Activated CD4-positive, alpha-beta T cell treated with anti-CD3 and anti-CD28 coated beads, Interleukin-2, amount 10 ng/mL, durations not matched to agents 24 days and 14 days (primary cell): ENCODE measurements at places on chromosomes 3 and 15. TPM values are rescaled to one million over a fixed set of nuclear protein-coding genes. Genes with fewer than 3 reads are reported as not detected.

- no peaks in the 10 kb centered on the region for H3K36me3 ChIP-seq
- H3K27me3 ChIP-seq = no peaks in the 10 kb centered on the region
- no peak overlapping the region for H3K4me3 ChIP-seq
- DNase-seq = no peak
- no peak overlapping the region for H3K27ac ChIP-seq
These were observed 55.1 kb upstream of the PLXNA1 start for GRCh38 chr3:126927846-126928245.

- H3K4me3 ChIP-seq = no peak overlapping the region
- H3K36me3 ChIP-seq = no peaks in the 10 kb centered on the region
- H3K27me3 ChIP-seq = peaks cover 6% of the 10 kb centered on the region
- no peak for DNase-seq
- H3K4me1 ChIP-seq = peaks cover 7% of the 10 kb centered on the region
These were observed 221.3 kb upstream of the LYSMD4 start for GRCh38 chr15:99954361-99955180.

CYP1A2 gene
- total RNA-seq = not detected in 2 replicates

DNA sequence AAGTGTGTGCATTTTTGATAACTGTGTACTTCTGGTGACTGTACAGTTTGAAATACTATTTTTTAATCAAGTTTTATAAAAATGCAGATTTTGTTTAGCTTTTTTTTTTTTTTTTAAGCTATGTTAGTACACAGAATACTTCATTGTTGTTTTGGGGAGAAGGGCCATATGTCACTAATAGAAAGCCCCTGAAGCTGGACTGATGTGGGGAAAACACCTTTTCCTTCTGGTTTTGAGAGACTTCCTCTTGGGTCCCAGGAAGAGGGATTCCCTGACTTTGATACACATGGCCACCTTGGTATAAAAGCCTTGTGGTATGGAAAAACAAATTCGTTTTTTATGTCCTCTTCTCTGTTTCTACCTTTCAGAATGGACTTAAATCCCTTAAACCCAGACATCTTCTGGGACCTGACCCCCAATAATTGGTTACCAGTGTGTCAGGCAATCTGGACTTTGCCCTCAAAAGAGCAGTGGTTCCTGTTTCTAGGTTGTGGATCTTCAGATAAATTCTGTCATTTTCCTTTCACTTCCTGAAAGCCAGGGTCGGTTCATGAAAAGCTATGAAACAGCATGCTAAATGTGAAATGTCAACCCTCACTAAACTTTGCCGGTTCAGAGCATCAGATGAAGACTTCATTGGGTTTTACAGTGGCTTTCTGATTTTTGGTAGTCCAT is 31.1 kb upstream of the BLOC1S6 start:
- peaks cover 36% of the 10 kb centered on the region for H3K27me3 ChIP-seq
- no peak overlapping the region for H3K4me3 ChIP-seq
- H3K36me3 ChIP-seq = no peaks in the 10 kb centered on the region
- DNase-seq = no peak

DNA sequence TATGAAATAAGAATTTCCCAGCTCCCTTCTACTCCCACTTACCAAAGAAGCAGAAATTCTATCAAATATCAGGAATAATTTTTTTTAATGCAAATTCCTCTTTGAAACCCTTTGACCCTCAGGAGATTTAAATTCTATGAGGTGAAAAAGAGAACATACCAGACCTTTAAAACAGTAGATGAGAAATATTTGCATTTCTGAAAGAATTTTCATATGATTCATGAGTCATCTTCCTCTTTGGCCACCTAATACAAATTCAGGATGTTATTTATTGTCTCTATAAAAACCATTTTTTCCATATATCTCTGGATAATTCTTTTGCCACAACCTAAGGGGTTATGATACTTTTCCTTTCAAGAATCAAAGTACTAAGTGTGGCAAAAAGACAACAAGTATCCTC is 67.3 kb upstream of the ST3GAL6 start:
- H3K4me3 ChIP-seq = no peak overlapping the region
- H3K27ac ChIP-seq = no peak overlapping the region
- no peaks in the 10 kb centered on the region for H3K4me1 ChIP-seq
- H3K36me3 ChIP-seq = no peaks in the 10 kb centered on the region
- DNase-seq = no peak

DNA sequence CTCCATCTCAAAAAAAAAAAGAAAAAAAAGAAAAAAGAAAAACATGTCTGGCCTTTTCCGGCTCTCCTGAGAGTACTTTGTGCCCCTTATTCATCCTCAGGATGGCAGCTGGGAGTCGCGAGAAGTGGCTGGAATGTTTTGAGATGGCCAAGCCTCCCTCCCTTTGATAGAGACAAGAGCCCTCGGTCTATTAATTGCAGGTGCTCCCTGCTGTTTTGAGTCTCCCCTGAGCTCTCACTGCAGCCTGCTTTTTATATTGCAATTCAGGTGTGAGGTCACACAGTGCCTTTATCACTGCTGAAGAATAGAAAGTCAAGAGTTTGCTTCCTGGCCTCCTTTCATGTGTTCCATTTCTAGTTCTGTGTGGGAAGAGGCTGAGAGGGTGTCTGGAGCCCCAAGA is 10.9 kb downstream of the CA12 start:
- H3K27me3 ChIP-seq = no peaks in the 10 kb centered on the region
- no peak overlapping the region for H3K4me3 ChIP-seq
- no peak for DNase-seq
- peaks cover 46% of the 10 kb centered on the region for H3K4me1 ChIP-seq
- no peak overlapping the region for H3K27ac ChIP-seq

GRCh38 chr3:16809482-16809881 is 75.3 kb upstream of the PLCL2 start:
- H3K27ac ChIP-seq = no peak overlapping the region
- DNase-seq = no peak
- peaks cover 30% of the 10 kb centered on the region for H3K27me3 ChIP-seq
- peaks cover 6% of the 10 kb centered on the region for H3K4me1 ChIP-seq

DNA sequence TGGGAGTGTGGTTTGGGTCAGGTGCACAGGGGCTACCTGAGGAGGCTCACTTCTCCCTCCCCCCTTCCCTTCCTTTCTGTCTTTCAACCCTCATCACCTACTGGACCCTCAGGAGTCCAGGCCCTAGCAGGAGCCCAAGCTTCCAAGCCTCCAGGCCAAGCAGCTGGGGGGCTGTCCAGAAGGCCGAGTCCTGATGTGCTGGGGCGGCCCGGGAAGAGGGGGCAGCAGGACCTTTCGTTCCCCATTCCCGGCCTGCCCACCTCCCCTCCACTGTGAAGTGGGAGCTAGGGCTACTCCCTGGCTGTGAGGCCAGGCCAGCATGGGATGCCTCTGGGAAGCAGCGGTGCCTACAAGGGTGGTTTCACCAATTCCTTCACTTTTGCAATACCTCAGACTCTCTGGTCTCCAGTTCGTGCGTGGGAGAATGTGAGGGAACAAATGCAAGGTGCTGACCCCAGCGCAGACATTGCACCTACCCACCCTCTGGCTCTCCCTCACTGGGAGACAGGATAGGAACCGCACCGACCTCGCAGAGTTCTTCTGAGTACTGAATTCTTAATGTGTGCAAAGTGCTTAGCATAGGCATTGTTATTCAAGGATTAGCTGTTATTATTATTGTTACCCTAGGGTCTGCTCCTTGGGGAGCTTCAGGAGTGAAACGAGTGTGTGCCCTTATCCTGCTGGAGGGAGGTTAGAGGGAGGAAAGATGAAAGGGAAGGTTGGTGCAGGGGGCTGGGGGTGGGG is 2.5 kb downstream of the EPHB3 start:
- H3K4me1 ChIP-seq = peaks cover 13% of the 10 kb centered on the region
- H3K36me3 ChIP-seq = no peaks in the 10 kb centered on the region
- no peak overlapping the region for H3K4me3 ChIP-seq
- H3K27me3 ChIP-seq = peaks cover 58% of the 10 kb centered on the region
- H3K27ac ChIP-seq = no peak overlapping the region

IGF2BP2 gene
- total RNA-seq = 0.64 and 0.89 TPM in 2 replicates

DNA sequence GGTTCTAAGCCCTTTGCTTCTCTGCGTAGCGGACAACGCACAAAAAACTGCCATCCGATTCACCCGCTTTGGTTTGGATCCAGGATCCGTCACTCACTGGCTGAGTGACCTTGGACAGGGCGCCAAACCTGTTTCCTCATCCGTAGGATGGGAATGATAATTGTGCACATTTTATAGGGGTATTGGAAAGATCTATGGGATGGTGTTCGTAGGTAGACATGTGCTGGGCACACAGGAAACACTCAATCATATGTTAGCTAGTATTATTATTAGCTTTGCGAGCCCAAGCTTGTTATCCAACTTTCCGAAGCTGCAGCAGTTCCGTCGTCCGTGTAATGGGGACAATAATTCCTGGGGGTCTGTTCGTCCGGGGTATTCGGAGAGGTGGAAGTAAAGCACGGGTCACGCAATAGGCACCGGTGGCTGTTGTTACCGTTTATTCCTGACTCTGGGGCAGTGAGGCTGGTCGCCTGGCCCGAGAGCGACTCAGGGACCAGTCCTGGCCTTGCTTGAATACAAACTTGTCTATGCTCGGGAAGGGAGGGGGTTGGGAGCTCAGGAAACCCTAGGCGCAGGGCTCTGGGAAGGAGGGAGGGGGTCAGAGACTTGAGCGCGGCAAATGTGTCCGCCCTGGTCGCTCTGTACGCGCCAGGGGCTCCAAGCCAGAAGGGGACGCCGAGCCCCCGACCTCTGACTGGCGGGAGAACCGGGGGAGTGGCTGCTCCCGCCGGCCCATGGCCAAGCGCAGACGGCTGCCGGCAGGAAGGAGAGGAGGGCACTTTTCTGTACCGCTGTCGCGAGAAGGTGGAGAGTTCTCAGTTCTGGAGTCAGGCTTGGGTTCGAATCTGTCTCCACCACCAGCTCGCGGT is 1.3 kb downstream of the SPSB4 start:
- H3K4me3 ChIP-seq = peak overlapping the region; percentile 58
- DNase-seq = no peak
- peaks cover 8% of the 10 kb centered on the region for H3K4me1 ChIP-seq
- no peaks in the 10 kb centered on the region for H3K36me3 ChIP-seq
- no peak overlapping the region for H3K27ac ChIP-seq

TRH gene
- total RNA-seq = not detected in 2 replicates

THAP10 gene
- not detected in 2 replicates for total RNA-seq

GRCh38 chr3:112776000-112776399 is 70.7 kb downstream of the CD200R1L start:
- no peak overlapping the region for H3K27ac ChIP-seq
- H3K4me1 ChIP-seq = peaks cover 13% of the 10 kb centered on the region
- H3K36me3 ChIP-seq = no peaks in the 10 kb centered on the region
- no peak for DNase-seq
- H3K27me3 ChIP-seq = peaks cover 5% of the 10 kb centered on the region

DNA sequence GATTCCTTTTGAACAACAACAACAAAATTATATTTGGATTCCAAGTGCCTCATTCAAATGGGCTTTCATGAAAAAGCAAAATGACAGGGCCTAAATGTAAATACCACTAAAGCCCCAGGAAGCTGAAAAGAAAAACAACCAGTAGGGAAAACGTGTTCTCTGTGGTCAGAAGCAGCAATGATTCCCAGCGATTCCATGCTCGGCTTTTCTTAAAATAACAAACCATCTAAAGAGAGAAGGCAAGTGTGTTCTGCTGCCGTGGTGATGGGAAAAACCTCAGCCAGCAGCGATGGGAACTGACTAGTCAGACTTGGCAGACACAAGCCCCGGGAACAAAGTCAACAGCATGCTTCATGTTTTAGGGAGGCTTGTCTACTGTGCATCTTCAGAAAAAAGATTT is 153.6 kb downstream of the TNIK start:
- H3K4me1 ChIP-seq = peaks cover 16% of the 10 kb centered on the region
- DNase-seq = no peak
- H3K36me3 ChIP-seq = peaks cover 25% of the 10 kb centered on the region
- H3K27ac ChIP-seq = no peak overlapping the region

DNA sequence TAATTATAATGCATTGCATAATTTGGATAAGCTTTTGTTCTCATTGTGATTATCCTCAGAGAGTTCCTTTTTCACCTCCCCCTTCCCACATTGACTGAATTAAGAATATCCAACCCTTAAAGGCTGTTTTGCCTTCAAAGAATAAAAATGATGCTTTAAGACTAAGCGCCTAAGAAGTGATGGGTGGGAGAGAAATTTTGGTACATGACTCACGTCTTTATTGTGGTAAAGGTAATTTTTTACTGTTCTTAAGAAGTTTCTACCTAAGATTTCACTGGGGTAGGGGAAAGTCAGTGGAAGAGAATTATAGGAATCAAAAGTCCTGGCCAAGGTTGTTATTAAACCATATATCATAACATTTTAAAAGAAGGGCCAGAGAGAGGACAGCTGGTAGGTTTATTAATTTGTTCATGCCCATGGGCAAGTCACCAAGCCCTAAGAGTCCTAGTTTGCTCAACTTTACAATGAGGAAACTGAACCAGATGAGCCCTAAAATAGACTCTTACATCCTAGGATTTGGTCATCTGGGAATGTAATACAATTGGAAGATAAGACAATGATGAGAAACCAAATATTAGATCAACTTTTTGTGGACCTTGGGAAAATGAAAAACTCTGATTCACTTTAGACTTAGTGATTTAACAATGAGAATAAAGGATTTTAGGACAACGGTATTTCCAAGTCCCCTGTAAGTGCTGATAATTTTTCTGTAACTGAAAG is 101.1 kb upstream of the RASGRP1 start:
- peak overlapping the region; percentile 53 for H3K4me3 ChIP-seq
- DNase-seq = no peak
- H3K36me3 ChIP-seq = no peaks in the 10 kb centered on the region
- H3K27ac ChIP-seq = peak overlapping the region; percentile 81

DNA sequence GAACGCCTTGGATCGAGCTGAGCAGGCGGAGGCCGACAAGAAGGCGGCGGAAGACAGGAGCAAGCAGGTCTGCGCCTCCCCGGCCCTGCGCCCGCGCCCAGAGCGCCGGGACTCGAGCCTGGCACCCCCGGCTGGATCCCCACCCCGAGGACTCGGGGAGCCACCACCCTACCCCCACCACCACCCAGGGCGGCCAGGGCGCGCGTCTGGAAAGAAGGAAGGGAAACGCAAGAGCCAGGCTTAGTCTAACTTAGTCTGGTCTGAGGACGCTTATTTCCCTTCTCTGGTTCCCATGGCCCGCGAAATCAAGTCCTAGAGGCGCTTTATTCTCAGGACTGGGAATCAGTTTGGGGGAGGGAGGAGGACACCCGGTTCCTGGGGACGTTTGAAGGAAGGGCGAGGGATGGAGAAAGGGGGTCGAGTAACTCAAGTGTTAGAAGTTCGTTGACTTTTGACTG is 359 bp downstream of the TPM1 start:
- no peak for DNase-seq
- peaks cover 8% of the 10 kb centered on the region for H3K4me1 ChIP-seq
- H3K4me3 ChIP-seq = peak overlapping the region; percentile 73
- H3K27ac ChIP-seq = no peak overlapping the region
- no peaks in the 10 kb centered on the region for H3K36me3 ChIP-seq

- no peak overlapping the region for H3K4me3 ChIP-seq
- H3K4me1 ChIP-seq = no peaks in the 10 kb centered on the region
- H3K36me3 ChIP-seq = no peaks in the 10 kb centered on the region
- H3K27me3 ChIP-seq = peaks cover 3% of the 10 kb centered on the region
- no peak for DNase-seq
These were observed 183.3 kb upstream of the DCBLD2 start for GRCh38 chr3:99084826-99085225.

- H3K36me3 ChIP-seq = no peaks in the 10 kb centered on the region
- no peak overlapping the region for H3K27ac ChIP-seq
- no peak overlapping the region for H3K4me3 ChIP-seq
These were observed 57.8 kb downstream of the EPHB3 start for GRCh38 chr3:184619369-184619768.

GOLGA8T gene
- total RNA-seq = not detected in 2 replicates
